ENCODE measurements at places on chromosomes 11 and 22.

GRCh38 chr11:2976294-2977063 is 15.7 kb downstream of the NAP1L4 start:
- no peak for DNase-seq

DNA sequence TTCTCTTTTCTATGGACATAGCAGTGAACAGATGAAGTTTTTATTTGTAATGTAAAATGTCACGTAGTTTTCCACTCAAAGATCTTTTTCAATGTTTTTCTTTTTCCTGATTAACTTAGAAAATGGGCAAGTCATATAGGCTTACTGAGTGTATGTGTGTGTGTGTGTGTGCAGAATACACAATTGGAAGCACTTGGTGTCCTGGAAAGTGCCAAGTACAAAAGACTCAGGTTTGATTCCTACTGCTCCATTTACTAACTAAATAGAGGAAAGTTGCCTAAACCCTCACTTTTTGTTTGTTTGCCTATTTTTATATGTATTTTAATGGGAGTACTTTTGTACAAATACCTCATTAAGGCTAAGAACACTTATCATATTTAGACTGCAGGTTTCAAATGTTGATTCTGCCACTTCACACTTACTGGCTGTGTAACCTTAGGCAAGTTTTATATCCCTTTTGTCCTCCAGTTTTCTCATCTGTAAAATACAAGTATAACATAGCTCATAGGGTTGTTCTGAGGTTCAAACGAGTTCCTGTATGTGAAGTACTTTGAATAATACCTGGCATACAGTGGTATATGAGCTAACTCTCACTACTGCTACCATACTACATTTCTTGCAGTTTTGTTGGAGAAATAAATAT is 90.1 kb downstream of the TYR start:
- no peak for DNase-seq

- no peak for DNase-seq
Observed at GRCh38 chr22:40953471-40953870, 2.3 kb downstream of the RBX1 start.

DNA sequence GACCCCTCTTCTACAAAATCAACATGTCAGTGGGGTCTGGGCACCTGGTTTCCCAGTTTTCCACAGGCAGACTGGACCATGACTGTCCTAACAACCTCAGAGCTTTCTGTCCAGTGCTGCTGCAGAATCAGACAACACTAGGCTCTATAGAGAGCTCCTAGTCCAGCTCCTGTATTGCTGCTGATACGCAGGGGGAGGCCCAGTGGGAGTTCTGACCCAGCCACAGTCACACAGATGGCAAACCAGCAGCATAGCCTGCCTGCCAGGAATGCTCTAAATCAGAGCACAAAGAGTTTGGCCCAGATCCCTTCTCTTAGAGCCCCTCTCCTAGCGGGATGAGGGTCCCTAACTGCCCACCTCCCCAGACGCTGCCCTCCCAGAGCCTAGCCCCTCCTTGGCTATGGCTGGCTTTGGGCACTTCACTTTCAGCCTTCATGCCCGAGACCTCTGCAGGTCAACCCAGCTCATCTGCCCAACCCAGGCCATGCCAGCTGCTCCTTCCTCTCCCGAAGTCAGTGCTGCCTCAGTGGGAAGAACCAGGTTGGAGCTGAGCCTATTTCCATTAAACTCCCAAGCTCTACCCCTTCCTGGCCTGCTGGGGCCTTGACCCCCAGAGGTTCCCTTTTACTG is 15.8 kb upstream of the SLCO2B1 start:
- DNase-seq = no peak

DNA sequence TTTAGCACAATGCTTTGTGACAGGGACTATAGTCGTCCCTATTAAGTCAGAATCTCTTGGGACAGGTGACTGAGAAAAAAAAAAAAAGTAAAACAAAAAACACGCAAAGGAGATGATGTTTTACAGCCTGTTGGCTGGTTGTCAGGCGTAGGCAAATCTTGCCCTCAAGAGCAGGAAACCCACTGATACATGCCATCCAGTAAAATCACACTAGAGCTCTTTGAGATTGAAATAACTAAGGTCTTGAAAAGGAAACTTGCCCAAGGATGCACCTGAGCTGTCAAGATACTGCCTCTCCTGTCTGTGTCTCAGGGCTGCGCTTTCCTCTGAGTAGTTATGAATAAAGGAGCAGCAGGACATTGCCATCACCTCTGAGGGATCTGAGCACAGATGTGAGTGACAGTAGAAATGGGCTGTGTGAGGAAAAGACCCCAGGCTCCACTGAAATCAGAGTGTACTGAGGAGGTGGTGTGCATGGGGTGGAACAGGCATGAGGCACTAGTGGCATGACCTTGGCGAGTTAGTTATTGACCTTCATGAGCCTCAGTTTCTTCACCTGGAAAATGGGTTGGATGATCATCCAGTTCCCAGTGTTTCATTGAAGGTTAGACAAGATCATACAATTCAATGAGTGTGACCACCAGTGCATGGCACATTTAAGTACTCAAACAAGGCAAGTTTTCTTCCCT is 23.3 kb downstream of the MICAL2 start:
- DNase-seq = no peak

GRCh38 chr11:119027561-119028345 is 2.9 kb downstream of the SLC37A4 start:
- no peak for DNase-seq

- no peak for DNase-seq
Observed at GRCh38 chr22:16937811-16938210, 70.2 kb downstream of the GAB4 start.

DNA sequence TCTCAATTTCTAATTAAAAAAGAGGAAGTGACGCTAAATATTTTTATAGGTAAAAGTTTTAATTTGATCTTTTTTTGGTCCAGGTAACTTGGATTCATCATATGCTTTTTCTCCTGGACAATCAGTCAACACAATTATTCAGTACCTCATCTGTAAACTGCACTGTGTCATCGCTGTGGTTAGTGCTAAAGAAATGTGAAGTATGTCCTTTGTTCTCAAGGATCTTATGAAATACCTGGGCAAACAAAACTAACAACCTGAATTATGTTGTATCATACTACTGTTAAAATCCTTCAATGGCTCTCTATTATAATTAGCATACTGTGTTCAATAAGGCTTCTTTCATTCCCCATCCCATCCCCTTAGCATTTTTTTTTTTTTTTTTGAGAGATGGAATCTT is 19.9 kb upstream of the SCN3B start:
- no peak for DNase-seq

DNA sequence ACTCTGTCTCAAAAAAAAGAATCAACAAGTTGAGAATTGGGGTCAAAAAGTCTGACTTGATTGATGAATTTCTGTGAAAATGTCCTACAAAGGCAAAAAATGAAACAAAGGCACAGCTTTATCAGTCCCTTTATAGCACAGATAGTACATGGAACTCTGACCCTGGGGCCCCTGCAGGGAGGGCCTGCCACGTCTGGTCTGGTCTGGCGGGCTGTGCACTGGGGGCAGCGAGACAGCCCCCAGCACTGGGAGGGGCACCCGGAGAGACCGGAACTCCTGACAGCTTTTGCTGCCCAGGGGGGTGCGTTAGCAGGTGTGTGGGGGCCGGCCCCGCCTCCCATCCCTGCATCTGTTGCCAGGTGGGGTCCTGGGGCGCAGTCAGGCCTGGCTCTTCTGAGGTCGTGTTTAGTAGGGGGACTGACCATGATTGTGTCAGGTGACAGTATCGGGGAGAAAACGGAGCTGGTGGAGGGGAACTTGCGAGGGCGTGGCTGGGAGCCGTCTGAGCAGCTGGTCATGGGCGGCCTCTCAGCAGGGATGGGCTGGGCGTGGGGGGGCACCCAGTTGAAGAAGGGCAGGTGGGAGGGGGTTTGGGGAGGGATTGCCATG is 51.7 kb downstream of the GRAMD4 start:
- DNase-seq = no peak

- DNase-seq = no peak
Observed at GRCh38 chr11:130551388-130551787, 102.9 kb downstream of the ADAMTS15 start.

GRCh38 chr11:124670732-124671131 is 2.8 kb downstream of the SIAE start:
- DNase-seq = no peak

DNA sequence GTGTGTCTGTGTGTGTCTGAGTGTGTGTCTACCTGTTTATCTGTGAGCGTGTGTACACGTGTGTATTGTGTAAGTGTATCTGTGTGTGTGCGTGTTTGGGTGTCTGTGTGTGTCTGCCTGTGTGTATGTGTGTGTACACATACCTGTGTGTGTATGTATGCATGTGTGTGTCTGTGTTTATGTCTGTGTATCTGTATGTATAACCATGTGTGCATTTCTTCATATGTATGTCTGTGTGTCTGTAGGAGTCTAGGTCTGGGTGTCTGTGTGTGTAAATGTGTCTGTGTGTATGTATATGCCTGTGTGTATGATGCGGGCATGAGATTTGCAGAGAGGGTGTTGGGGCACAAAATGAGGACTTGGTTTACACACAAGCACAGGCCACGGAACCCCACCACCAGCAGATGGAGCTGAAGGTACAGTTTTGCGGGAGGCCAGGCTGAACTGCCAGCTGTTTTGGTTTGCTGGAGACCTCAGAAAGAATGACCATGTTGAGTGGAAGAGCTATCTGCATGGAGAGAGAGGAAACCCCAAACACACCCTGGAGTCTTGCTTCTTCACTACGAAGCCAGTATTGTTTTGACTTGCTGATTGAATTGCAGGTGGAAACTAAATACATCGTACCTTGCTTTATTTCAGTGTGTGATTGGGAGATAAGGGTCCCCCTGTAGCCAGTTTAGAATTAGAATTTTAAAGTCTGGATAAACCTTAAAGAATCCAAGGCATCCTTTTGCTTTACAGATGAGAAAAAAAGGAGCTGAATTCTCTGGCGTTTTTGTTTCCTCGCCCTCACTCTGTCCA is 497.2 kb downstream of the NTM start:
- no peak for DNase-seq

DNA sequence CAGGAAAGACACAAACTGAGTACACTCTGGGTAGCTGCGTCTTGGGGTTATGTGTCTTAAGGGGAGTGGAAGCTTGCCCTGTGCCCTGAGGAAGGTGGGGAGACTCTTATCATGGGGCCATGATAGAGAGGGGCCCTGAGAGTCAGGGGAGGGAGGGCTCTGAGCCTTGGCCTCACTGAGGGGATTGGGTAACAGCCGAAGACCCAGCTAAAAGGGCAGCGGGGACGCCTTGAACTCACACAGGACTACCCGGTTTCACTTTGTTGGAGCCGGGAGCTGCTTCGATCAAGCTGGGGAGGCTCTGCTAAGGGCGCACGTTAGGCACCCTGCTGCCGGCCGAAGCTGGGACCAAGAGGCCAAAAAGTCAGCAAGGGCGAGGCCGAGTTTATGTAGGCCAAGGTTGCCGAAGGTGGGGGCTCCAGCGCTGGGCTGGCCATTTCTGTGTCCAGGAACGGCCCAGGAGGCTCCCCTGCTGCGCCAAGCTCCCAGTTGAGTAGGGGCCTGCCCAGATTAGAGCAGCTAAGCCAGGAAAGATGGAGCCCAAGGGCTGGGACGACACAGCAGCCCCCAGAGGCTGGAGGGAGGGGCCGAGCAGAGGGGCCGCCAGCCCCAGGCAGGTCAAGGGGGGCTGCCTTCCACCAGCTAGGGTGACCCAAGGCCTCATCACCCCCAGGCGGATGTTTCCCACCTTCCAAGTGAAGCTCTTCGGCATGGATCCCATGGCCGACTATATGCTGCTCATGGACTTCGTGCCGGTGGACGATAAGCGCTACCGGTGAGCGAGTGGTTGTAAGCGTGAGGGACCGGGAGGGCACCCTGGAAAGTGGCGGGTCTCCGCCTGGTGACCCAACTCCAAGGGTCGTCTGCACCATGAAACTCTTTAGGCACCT is 2.2 kb downstream of the TBX1 start:
- DNase-seq = no peak

GRCh38 chr11:110022548-110022947 is 70.6 kb upstream of the ZC3H12C start:
- DNase-seq = no peak

DNA sequence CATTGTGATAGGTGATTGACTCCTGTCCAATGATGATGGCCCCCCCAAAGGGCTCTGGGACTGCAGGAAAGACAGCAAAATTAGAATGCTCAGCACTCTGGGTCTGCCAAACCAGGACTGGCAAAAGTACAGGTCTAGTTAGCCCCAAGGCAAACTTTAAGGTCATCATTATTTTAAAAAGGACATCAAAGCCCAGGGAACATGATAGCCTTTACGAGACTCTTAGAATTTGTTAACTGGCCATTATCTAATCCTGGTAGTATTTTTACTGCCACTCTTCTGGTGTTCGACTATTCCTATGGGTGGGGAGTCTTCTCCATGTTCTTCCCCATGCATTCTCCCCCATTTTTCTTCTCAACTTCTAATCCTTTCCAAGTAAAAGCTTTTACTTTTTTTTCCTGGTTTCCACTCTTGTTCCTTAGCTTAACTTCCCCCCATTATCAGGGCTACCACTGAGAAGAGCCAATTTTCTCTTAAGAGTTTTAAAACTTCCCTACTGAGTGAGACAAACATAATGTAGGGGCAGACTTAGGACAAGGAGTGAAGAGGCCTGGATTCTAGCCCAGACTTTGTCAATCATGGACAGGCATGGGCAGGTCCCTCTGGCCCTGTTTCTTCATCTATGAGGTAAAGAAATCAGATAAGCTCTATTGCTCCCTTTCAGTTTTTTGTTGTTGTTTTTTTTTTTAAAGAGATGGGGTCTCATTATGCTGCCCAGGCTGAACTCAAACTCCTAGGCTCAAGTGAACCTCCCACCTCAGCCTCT is 7.1 kb downstream of the DDB1 start:
- no peak for DNase-seq

DNA sequence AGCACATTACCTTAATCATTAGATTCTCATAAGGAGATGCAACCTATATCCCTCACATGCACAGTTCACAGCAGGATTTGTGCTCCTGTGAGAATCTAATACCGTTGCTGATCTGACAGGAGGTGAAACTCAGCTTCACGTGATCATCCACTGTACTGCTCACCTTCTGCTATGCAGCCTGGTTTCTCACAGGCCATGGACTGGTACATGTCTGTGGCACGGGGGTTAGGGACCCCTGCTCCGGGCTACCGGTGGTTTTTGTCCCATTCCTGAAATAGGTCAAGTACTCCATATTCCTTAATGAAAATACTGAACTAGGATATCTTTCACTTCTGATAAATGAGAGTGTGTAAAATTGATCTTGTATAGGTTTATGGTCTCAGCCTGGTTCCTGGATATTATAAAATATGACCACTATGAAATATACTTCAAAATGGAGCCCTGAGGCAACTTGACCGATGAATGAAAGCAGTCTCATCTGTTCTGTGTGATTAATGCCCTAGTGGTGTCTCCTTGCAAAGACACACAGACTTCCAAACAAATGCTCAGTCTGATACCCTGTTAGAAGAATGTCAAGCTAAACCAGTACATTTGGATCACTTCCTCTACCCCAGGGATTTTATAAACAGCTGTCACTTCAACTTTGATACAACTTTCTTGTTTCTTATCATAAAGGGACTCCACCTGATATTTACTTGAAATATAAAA is 492.9 kb upstream of the ANO3 start:
- DNase-seq = no peak

DNA sequence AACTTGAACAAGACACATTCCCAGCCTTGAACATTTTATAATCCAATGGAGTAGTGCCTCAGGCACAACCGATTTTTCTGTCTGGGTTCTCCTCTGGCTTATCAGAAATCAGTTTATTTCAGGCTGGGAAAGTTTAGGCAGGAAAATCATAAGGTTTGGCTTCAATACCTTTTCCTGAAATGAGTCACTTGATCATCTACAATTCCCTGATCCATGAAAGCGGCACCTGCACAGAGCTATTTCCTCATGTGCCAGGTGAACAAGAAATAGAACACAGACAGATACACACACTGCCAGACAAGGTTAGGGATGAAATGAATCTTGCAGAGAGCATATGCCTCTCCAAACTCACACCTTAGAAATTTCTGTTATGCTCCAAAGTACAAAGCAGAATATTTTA is 106.7 kb upstream of the OR9G4 start:
- DNase-seq = no peak

All from activated CD4-positive, alpha-beta T cell treated with anti-CD3 and anti-CD28 coated beads, Interleukin-2, amount 50 U/mL, for 24 hours (primary cell).